Naive thymus-derived CD4-positive, alpha-beta T cell (primary cell): ENCODE measurements at places on chromosomes 1 and 21. TPM values are rescaled to one million over a fixed set of nuclear protein-coding genes. Genes with fewer than 3 reads are reported as not detected.

IRF2BP2 gene
- total RNA-seq = 159 TPM

CLDN14 gene
- total RNA-seq = not detected

ITLN2 gene
- total RNA-seq = not detected

DNA sequence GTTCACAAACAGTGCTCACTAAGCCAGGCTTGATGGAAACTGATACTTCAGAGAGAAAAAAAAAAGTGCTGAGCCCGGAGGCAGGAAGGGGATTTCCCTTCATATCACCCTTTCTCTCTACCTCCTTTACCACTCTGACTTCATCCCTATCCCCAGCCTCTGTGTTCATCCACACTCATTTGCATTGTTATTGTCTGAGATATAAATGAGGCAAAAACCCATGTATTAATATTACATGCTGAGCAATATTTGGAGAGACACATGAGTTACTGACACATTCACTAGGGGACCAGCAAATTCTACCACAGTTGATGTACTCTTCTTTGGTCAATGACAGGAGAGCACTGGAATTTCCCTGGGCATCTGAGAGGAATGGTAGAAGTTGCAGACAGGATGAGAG is 175.8 kb downstream of the TNFSF18 start:
- DNase-seq = no peak

- no peak for DNase-seq
These were observed 4.9 kb downstream of the MCL1 start for GRCh38 chr1:150574260-150575071.

GRCh38 chr21:31448496-31448895 is 104.4 kb upstream of the TIAM1 start:
- no peak for DNase-seq

DNA sequence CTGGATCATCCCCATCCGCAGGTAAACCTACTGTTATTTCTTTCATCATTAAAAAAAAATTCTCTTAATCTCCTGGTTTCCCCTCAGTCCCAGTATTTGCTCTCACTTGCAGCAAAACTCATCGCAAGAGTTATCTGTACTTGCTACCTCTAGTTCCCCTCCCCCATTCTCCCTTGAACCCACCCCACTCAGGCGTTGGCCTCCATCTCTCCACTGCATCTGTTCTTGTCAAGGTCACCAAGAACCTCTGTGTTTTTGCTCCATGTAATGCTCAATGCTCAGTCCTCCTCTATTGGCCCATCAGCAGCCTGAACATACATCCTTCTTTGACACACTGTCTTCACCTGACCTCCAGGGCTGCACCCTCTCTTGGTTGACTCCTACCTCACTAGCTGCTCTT is 4.6 kb downstream of the PKLR start:
- DNase-seq = no peak

DNA sequence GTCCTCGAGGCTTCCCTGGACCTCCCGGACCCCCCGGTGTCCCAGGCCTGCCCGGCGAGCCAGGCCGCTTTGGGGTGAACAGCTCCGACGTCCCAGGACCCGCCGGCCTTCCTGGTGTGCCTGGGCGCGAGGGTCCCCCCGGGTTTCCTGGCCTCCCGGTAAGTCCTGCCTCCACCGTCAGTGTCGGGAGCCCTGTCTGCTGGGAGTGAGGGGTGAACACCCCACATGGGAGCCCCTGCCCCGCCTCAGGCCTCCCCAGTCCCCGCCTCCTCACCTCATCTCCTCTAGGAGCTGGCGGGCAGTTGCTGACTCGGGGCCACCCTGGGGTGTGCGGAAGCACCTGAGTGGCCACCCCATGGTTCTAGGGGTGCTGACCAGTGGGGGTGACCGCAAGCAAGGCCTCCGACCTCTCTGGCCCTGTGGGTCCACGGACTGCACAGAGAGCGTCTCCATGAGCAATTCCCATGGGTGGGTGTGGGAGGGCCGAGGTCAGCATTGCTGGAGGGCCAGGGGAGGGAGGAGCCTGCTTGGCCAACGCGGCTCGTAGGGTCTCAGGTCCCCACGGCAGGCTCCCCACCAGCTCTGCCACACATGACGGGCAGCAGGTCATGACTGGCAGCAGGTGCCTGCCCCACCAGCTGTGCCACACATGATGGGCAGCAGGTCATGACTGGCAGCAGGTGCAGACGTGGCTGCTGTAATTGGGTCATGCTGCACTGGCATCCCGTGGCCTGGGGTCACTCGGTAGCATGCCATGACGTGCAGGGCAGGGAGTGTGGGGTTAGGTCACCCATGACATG is 61.3 kb downstream of the SLC19A1 start:
- DNase-seq = no peak

GRCh38 chr1:235996048-235996785 is 68.7 kb downstream of the NID1 start:
- DNase-seq = no peak

GRCh38 chr1:209769971-209770370 is 14.1 kb downstream of the TRAF3IP3 start:
- no peak for DNase-seq

GRCh38 chr1:82919837-82920236 is 1079.1 kb downstream of the TTLL7 start:
- no peak for DNase-seq

- no peak for DNase-seq
These were observed 72.6 kb upstream of the TARDBP start for GRCh38 chr1:10939654-10940450.

GRCh38 chr1:228148196-228148861 is 1.4 kb upstream of the GJC2 start:
- DNase-seq = no peak
